Activated naive CD4-positive, alpha-beta T cell (primary cell): ENCODE measurements at places on chromosomes 2 and 18.

GRCh38 chr18:55489034-55489986 lies 98.7 kb downstream of the TCF4 start:
- DNase-seq = no peak

DNA sequence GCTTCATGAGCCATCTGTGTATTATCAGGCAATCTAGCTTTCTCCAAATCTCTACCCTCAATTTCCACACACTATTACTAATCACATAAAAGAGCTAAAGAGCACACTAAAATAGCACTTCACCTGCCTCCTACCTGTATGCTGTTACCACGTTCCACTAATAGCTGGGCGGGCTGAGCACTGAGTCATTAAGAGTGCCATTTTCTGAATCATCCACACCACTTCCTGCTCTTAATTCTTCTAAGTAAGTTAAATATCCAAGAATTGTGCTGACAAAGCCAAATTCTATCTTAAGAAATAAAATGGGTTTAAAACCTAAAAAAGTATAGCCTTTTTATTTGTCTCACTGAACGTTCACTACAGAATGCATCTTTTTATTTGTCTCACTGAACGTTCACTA lies 35.7 kb downstream of the NOL10 start:
- no peak for DNase-seq

- no peak for DNase-seq
Observed at GRCh38 chr2:238684362-238685326, 163.2 kb upstream of the TWIST2 start.

GRCh38 chr2:144711630-144712549 lies 192.0 kb upstream of the ZEB2 start:
- DNase-seq = no peak

- DNase-seq = no peak
Observed at GRCh38 chr2:133515271-133515670, 53.0 kb downstream of the NCKAP5 start.

DNA sequence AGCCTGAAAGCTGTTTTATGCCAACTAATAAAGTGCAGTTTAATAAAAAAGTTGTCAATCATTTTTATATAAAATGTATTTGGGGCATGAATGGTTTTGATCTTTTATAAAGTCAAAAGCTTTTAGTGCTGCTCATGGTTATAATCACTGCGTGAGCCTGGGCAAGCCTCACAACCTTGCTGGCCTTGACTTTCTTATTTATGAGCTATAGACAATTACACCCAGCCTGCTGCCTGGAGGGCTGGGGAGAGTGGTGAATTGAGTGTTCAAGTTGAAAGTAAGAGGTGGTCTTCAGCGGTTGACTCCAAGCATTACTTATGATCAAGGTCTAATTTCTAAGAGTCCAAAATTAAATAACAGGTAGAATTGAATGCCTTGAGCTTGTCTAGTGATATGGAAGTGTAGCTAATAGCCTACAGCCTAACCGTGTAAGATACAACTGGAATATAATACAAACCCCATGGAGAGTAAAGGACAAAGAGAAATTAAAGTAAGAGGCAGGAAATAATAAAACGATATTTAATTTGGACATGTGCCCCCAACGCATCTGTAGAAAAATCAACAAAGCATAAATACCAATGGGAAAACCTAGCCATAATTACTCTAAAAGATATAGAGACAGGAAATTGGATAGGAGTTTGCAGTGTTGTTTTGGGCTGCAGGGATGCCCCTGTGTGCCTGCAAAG lies 106.0 kb upstream of the CYP1B1 start:
- DNase-seq = no peak

GRCh38 chr18:42310956-42311355 lies 355.9 kb downstream of the PIK3C3 start:
- no peak for DNase-seq

- DNase-seq = no peak
Observed at GRCh38 chr2:54720563-54720962, 2.9 kb upstream of the EML6 start.

DNA sequence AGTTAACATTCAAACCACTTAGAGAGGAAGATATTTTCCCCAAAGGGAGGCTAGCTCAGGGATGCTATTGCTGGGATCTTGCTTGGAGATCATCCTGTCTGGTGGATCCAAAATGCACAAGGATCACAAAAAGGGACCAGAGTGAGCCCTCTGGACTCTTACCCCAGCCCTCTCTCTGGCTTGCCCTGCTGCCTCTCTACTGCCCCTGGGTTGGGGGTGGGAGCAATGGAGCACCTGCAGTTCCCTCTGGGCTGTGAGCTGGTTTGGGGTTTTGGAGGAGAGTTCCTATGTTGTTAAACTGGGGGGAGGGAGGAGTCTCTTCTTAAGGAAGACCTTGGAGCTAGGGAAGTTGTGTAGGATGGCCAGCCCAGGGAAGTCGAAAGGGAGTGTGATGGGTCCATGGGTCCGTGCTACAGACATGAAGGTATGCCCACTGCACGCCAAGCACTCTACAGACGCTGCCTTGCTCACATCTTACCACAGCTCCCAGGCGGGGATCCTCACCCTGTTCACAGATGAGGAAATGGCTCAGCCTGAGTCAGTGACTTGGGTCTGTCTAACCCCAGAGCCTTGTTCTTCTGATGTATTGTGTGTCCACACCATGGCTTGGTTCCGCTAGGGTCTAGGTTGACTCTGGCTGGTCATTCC lies 3.8 kb downstream of the LBH start:
- DNase-seq = peak; percentile 10

GRCh38 chr2:150907466-150907865 lies 354.2 kb downstream of the RBM43 start:
- DNase-seq = no peak

DNA sequence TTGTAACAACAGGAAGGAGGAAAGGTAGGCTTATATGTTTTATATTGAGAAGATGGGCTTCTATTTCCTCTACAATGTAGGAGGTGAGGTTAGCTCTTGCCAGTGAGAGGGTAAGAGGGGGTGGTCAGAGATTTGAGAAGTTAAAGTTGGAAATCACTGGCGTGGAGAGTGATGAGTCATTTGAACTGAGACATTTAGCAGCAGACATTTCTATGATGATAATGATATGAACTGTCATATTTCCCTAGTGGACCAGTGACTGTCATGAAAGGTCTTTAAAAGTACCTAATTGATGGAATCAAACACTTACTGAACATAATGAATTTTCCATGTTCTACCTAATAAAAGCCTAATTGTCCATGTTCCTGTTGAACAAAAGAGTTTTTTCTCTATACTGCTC lies 126.1 kb downstream of the FAM161A start:
- no peak for DNase-seq

DNA sequence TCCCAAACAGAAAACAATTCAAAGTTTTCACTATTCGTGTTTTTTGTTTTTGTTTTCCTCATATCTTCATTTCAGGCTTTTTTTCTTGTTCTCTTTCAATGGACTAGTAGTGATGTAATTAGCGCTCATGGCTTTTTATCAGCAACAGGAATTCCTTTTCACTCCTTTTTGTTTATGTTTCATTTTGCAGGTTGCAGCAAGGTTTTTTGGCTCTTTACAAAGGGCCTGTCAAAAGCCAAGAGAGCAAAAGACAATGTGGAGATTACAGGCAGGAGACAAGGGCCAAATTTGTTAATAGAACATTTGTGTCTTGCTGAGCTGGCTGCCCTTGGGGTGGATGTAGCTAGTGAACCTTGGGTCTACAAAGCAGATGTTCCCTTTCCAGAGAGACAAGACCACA lies 467.4 kb upstream of the CDH20 start:
- DNase-seq = no peak

DNA sequence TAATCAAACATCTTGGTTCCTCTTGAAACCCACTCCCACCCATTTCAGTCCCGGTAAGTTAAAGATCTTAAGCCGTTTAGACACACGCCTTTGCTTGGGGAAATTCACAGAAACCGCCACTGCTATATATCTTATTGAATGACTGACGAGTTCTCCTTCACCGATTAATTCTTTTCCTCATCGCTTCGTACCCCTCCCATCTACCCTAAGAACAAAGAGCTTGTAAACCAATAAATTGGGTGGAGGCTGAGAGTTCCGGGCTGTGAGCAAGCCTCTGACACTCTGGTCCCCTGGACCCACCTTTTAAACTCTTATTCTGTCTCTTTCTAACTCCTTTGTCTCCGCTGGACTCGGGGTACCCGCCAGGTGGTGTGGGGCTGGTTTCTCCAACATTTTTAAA lies 30.6 kb downstream of the TMEM131 start:
- DNase-seq = no peak

DNA sequence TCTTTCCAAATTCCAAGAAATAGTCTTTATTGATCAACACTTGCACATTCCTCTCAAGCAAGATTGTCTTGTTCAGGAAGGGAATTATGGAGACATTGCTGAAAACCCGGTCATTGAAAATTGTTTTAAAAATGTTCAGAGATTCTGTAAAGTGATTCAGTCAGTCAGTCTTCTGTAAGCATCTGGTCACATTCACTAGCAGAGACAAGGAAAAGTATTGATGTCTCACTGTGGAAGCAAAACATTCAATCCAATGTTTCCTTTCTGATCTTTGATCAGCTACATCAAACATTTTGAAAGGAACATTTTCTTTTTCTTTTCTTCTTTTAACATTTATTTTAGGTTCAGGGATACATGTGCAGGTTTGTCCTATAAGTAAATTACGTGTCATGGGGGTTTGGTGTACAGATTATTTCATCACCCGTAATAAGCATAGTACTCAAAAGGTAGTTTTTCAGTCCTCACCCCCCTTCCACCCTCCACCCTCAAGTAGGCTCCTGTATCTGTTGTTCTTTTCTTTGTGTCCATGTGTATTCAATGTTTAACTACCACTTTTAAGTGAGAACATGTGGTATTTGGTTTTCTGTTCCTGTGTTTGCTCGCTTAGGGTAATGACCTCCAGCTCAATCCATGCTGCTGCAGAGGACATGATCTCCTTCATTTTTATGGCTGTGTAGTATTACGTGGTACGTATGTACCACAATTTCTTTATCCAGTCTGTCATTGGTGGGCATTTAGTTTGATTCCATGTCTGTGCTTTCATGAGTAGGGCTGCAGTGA lies 61.2 kb downstream of the CTNNA2 start:
- no peak for DNase-seq
